ENCODE measurements at places on chromosomes 2 and 18.

DNA sequence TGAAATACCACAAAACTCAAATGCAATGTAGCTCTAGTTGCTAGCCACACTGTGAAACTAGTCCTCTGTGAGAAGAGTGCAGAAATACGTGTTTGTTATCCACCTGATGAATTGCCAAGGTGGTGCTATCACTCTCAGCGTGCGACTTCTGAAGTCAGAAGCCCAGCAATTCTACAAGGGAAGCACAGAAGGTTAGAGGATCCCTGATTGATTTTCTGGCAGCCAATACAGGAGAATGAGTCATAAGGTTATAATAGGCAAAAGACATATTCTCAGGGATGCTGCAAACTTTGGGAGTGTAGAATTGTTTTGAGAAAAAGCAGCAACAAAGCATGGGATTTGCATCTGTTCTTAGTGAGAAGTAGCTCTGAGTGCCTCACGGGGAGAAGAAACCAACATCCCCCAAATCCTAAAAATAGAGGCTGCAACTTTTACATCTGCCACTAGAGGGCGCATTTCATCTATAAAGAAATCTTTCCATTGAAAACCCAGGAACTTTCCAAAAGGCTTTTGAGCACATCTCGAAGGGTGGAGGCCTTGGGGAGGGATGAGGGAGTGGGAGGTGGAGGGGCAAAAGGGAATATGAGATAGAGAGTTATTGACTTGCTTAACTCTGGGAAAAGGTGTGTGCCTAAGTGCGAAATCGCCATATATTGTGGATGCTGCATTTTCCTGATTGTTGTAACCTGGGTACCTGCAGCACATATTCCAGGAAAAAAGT, 78.0 kb downstream of the TMEM182 start:
- DNase-seq, result no peak

- no peak for DNase-seq
These were observed 166.6 kb downstream of the TNS1 start for GRCh38 chr2:217835931-217836891.

- DNase-seq, result no peak
These were observed 28.7 kb downstream of the ZSWIM2 start for GRCh38 chr2:186820303-186820702.

GRCh38 chr2:162766092-162766491, 72.5 kb downstream of the KCNH7 start:
- DNase-seq, result no peak

GRCh38 chr2:109268916-109269315, 139.9 kb downstream of the SH3RF3 start:
- DNase-seq, result no peak

GRCh38 chr18:26357960-26358359, 131.7 kb downstream of the TAF4B start:
- no peak for DNase-seq

GRCh38 chr2:65473045-65473444, 40.6 kb upstream of the SPRED2 start:
- DNase-seq, result no peak

GRCh38 chr2:121881950-121882349, 126.5 kb downstream of the TSN start:
- DNase-seq, result no peak

DNA sequence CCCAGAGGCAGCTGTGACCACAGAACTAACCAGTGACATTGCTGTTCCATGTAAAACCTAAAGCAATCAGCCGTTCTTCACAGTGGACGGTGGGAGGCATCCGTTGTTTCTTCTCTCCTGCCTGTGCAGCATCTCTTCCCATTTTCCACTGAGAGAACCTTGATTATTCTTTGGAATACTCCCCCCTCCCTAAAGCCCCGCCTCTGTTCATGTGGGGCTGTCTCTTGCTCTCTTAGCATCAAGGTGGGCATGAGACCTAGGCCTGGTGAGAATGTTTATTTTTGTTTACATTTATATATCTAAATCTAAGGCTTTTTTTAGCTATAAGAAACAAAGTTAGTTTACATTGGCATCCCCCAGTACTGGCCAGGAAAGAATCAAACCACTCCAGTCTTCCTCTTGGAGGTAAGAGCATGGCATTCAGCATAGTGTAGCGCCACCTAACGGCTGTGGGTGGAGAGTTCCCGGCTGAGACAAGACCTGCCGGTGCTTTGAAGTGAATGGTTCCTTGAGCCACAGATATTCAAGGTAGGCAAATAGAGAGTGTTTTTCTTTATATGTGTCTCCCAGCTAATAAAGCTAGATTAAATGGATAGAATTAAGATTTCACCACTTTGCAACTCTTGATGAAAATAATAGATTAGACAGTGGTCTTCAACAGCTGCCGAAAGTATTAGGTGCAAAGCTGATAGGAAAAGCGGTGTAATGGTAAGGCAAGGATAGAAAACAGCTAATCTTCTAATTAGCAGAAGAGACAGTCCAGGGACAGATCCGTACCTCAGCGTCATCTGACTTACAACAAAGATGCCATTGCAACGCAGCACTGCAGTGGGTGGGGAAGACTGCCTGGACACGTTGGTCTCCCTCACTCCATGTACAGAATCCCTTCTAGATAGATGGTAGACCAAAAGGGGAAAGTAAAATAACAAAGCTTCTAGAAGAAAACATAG, 219.6 kb upstream of the RAB12 start:
- no peak for DNase-seq

DNA sequence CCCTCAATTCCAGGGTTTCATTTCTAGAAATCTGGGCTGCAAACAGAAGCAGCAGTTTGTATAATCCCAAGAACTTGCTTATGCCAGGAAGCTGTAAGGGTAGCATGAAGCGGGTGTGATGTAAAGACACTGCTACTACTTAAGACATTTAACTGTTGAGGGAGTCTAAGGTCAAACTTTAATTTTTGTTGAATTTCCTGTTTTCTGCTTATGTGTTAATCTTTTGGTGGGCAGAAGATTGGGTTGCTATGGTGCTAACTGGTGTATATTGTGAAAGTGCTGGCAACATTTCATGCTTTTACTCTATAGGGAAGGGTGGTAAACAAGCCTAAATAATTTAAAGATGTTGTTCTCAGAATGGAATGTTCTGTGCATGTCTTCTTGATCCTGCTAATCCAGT, 2.7 kb downstream of the NCOA1 start:
- DNase-seq, result no peak

- no peak for DNase-seq
These were observed 173.4 kb upstream of the NDUFV2 start for GRCh38 chr18:8928847-8929780.

DNA sequence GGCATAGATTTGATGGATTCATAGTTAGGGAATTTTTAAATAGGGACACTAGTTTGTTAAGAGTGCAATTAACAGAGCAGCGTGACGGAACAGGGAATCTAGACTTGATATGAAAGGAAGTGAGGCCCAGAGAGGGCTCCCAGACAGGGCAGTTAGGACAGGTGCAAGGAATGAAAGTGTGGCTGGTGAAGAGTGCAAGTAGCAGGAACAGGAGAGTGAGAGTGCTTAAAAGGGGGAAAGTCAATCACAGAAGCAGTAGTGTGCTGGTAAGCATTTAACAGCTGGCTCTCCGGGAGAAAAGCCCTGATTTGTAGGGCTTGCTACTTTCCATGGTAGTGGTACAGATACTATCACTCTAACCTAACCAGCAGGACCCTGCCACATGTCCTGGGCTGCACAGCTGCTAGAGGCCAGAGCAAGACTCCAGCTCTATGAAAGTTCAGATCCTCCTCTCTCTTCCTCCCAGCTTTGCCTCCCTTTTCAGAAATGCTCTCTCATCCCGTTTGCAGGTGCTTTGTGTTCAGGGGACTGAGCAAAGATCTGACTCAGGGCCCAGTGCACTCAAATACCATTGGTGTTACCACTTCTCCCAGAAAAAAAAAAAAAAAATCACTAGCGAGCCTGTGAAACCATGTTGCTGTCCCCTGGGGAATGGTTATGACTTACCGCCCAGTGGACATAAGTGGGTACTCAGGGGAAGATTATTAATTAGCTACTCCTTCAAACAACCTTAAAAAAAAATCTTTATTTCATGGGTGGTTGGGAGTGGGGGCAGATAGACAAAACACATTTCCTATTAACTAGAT, 18.1 kb upstream of the GCFC2 start:
- no peak for DNase-seq

GRCh38 chr2:174499371-174499770, 12.5 kb upstream of the GPR155 start:
- DNase-seq, result no peak

DNA sequence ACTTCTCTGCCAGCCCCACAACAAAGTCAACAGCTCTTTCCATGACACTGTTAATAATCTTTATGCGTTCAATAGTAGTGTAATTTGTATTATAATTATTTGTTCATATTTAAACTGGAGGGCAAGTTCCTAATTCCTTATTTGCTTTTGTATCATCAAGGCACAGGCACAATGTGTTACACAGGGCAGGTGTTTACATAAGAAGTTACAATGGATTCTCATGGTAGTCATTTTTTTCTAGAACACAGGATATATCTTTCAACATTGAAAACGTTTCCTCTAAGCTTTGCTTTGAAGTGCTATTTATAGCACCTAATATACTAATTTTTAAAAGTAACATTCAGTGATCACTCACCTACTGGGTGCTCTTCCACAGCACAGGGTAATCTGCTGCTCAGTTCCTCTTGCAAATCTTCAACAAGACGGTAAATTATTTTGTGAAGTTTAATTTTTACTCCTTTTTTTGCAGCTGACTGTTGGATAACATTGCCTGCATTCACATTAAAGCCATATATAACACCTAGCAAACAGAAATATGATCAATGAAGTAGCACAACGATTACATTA, 7.3 kb downstream of the RPS27A start:
- DNase-seq, result no peak

DNA sequence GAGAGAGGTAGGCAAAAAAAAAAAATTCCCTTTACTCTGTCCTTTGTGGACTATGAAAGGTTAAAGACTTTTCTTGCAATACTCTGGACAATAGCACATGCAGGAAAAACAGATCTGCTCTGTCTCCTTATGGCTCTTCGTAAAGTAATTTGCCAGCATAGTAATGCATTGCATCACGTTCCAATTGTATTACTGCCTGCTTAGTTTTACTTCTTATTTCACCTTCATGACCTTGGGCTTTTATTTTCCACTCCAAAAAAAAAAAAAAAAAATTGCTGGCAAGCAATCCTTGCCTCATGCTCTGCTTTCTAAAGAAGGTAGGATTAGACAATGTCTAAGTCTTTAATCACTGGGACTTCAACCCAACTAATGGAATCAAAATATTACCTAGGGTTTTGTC, 1802.7 kb downstream of the SUCLG1 start:
- DNase-seq, result no peak

DNA sequence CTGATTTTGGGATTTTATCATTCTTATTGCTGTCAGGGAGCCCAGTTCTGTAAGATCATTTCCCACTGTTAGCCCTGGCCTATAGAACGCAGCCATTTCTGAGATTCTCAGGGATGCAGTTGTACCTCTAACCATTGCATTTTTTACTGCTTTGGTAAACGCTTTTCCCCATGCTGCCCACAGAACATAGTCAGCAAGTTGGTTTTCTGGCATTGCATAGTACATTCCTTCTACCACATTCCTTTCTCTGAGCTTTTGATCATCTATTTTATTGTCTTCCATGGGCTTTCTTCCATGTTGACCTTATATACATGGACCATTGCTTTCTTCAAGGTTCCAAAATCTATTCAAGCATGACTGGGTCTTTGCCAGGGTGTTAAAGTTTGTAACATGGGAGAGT, 86.8 kb upstream of the ST6GAL2 start:
- no peak for DNase-seq

GRCh38 chr18:6004119-6004518, 108.8 kb upstream of the TMEM200C start:
- no peak for DNase-seq

DNA sequence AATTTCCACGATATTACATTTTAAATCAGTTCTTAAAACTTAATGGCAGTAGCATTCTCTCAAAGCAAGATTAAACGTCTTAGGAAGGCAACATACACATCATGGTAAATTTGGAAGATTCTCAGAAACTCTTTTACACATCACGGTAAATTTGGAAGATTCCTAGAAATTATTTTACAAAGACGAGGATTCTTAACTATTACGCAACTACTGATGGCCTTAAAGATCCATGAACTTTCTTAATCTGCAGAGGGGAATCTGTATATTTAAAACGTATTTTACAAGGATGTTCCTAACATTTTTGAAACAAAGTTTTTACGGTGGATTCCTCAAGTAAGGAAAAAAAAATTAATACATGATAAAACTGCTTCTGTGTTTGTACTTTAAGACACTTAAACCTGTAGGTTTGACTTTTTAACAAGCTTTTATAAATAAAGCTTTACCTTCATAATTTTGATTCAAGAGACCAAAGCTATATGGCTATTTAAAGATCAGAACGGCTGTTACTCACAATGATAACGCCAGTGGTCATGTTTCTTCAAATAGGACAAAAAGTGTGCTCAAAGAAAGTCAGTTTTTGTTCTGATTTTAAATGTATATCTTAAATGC, 1.7 kb downstream of the ATF2 start:
- DNase-seq, result no peak

- DNase-seq, result no peak
These were observed 15.6 kb upstream of the CYTIP start for GRCh38 chr2:157459486-157459885.

- DNase-seq, result no peak
These were observed 76.0 kb downstream of the RNF144A start for GRCh38 chr2:6993229-6993640.

DNA sequence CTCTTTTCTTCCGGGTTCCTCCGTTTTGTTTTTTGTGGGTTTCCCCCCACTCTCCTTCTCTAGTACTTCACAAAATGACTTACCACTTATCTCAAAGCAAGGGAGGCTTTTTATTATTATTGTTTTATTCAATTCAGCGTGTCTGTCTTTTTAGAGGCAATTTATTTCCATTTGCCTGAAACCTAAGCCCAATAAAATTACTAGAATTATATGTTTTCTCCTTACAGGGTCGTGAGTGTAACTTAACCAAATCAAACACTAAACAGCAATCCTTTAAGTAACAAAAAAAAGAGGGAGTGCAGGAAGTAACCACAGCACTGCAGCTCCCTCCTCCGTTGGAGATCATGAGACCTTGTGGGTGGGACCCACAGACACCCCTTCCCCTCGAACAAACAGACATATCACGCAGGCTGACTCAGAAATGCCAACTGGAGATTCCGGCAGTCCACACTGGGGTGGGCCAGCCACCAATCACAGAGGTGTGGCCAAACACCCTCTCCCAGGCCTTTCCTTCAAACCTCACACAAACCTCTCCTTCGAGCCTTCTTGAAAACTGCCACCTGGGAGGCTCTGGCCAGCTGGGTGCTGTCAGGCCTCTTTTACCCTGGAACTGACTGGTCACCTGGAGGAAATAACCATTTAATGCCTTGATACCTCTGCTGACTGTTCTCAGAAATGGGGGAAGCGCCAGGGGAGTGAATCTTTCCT, 207.1 kb upstream of the SMAD2 start:
- no peak for DNase-seq

DNA sequence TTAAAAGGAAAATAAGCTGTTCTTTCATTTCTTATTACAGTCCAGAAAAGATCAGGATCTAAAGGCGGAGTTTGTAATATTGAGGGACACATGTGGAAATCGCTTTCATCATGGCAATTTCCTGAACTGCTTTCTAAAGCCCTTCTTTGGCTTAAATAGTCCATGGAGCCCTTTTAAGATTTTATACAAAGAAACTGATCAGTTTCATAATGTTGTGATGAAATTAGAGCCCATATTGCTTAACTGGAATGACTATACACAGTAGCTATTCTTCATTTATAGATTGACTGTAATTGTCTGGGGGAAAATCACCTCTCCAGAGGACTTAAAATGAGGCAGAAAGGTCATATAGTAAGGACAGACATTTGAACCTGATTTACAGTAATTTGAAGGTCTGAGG, 322.2 kb downstream of the ETAA1 start:
- DNase-seq, result no peak

GRCh38 chr2:207750345-207750744, 19.4 kb downstream of the FZD5 start:
- DNase-seq, result no peak

Measured in activated CD4-positive, CD25-positive, alpha-beta regulatory T cell (primary cell).